ENCODE measurements at places on chromosomes 13 and 19.

GRCh38 chr19:48720251-48720612, 707 bp upstream of the MAMSTR start:
- no peak for DNase-seq

DNA sequence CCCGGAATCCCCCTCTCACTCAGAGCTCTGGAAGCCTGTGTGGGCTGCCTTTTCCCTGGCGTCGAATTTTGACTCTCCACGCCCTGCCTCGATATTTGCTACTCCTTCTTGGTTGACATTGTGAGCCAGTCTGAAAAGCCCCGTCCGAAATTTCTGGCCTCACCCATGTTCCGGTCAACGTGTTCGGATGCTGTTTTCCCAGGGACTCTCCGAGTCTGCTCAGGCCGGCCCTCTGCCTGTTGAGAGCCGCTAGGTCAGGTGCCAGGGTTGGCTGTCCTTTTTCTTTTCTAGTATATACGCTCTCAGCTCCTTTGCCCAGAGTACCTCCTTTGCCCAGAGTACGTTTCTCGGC, 6.8 kb upstream of the DGKH start:
- no peak for DNase-seq

DNA sequence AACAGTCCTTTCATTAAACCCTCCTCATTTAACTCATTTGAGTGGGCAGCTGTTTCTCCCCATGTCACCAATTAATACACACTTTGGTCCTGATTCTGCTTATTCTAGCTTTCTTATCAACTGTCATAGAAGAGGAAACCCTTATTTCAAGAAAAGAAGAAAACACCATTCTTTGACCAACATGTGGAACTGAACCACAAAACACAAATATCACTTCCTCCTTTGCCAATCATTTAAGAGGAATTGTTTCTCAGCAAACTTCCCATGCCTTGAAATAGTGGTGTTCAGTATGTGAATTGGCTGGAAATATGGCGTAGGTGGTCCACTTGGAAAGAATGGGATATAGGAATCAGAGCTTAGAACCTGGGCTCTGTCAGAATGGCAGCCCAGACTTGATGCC, 20.4 kb downstream of the MBD3L2B start:
- no peak for DNase-seq

DNA sequence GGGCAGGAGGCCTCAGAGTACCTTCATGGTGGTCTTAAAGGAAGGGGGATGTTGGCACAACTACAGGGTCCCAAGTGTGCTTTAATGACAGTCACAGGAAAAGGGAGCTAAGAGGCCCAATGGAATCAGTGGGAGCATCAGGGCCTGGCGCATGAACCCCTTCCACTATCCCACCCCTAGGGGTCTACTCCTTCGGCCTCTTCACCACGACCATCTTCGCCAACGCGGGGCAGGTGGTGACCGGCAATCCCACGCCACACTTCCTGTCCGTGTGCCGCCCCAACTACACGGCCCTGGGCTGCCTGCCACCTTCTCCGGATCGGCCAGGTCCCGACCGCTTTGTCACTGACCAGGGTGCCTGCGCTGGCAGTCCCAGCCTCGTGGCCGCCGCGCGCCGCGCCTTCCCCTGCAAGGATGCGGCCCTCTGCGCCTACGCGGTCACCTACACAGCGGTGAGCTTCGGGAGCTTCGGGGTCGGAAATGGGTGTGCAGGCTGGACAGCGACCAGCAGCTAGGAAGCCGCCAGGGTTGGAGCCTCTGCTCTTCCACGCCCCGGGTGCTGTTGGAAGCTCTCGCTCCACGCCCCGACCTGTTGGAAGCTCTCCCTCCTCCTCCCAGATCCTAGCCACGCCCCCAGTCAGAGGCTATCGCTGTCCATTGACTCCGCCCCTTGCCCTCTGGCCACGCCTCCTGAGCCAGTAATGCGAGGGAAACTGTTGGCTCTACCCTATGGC, 6.0 kb downstream of the PLPPR2 start:
- DNase-seq: no peak

DNA sequence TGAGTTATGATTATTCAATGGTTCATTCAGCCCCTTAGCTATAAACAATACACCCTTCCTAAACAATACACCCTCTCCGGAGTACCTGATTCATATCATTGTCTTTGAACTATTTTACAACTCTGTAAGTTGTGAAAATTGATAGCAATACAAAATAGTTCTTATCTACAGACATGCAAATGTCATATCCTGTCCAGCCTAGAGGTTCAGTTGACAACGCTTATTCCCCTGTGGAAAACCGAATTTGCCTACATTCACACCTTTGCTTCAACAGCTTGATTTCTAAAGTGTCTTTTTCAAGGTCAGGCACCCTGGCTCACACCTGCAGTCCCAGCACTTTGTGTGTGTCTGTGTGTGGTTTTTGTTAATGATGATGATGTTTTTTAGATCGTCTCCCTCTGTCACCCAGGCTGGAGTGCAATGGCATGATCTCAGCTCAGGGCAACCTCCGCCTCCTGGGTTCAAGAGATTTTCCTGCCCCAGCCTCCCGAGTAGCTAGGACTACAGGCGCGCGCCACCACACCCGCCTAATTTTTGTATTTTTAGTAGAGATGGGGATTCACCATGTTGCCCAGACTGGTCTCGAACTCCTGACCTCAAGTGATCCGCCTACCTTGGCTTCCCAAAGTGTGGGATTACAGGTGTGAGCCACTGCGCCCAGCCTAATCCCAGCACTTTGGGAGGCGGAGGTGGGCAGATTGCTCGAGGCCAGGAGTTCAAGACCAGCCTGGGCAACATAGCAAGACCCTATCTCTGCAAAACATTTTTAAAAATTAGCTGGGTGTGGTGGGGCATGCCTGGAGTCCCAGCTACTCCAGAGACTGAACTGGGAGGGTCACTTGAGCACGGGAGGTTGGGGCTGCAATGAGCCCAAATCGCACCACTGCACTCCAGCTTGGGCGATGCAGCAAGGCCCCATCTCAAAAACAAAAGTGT, 9.6 kb downstream of the C19orf53 start:
- no peak for DNase-seq

GRCh38 chr13:57918086-57918485, 286.5 kb downstream of the PCDH17 start:
- no peak for DNase-seq

DNA sequence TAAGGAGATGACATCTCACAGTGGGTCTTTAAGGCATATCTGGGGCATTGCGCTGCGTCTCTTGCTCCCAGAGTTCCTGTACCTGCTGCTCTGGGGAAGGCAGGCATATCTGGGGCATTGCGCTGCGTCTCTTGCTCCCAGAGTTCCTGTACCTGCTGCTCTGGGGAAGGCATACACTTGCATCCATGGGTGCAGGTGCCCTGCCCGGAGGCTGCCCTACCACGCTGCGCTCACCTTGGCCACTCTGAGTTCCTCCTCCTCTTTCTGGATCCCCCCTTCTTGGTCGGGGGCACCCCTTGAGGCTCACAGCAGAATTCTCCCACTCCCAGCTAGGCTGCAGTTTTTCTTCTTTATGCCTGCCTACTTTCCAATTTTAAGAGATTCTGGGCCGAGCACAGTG, 60.9 kb upstream of the TMTC4 start:
- DNase-seq: no peak

DNA sequence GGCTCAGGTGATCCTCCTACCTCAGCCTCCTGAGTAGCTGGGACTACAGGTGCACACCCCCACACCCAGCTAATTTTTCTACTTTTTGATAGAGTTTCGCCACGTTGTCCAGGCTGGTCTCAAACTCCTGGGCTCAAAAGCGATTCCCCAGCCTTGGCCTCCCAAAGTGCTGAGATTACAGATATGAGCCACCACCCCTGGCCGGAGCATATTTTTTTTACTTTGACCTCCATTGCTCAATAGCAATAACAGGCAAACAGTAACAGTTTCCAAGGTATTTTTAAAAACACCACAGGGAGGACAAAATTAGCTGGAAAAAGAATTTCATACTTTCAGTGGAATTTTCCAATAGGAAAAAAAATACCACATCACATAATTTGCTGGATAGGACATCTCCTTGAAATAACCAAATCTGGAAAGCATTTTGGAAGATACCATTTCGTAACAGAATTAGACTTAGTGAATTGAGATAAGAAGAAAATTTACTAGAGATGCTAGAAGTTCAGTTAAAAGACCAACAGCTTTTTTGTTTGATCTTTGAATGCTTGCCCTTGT, 5.2 kb downstream of the DUXA start:
- DNase-seq: no peak

DNA sequence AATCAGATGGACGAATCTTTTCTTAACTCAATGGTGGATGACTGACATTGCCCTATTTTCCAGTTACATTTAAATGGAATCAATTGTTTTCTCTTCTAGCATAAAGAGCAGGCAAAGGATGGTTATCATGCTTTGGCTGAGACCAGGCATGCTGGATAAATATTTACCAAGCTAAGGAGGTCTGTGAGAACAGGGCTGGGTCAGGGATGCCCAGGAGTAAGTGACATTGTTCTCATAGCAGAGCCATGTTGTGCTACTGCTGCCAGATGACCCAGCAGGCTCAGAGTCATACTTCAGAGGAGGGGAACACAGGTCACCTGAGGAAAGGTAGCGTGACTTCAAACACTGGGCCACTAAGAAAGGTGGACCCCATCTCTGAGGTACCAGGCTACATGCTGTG, 116.0 kb upstream of the RNF113B start:
- no peak for DNase-seq

GRCh38 chr13:51759240-51759639, 44.7 kb downstream of the DHRS12 start:
- DNase-seq: no peak

DNA sequence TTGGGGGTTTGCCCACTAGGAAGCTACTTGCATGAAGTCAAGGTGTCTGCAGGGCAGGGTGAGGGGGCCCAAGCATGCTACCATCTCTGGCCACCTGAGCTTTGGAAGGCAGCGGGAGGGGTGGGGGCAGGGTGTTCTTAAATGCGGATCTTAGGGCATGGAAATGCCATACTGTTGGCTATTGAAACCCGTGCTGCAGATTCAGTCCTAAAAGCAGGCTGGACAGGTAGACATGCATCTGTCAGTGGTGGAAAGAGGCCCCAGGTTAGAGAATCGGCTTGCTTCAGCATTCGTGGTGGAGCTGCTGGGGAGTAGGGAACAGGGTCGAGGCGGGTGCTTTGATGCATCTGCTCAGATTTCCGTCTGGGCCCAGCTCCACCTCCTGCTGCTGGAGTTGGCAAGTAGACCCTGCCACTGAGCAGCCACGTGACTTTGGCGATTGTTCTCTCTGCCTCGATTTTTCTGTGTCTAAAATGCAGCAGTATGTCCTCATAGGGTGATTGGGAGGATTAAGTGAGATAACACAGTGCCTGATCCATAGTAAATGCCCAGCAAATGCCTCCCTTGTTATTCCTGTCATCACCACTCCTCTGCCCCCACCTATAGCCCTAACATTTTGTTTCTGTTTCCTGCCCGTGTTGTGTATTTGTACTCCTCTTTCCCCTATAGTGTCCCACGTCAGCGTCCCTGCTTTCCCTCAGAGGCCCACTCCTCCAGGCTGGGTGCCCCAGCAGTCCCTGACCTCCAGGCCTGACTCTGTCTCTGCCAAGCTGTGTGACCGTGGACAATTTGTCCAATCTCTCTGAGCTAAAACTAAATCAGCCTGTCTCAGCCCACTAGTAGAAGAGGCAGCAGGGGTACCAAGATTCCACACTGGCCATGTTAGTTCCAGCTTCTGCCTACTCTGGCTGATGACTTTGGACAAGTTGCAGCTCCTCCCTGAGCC, 5.8 kb downstream of the PPP1R37 start:
- no peak for DNase-seq

- no peak for DNase-seq
These were observed 2.4 kb downstream of the FOSB start for GRCh38 chr19:45469945-45470761.

- peak; percentile 6 for DNase-seq
These were observed 12.2 kb downstream of the CIC start for GRCh38 chr19:42281146-42281826.

- DNase-seq: no peak
These were observed at the start of gene SYNE4 for GRCh38 chr19:36008336-36008978. Gene SYNE4 (minus strand): TSS chr19:36008813. CDS start chr19:36008681, 132 bp downstream.

- DNase-seq: no peak
These were observed 53.5 kb upstream of the PCDH9 start for GRCh38 chr13:67283637-67284036.

- no peak for DNase-seq
These were observed 311.9 kb downstream of the MTUS2 start for GRCh38 chr13:29131881-29132668.

DNA sequence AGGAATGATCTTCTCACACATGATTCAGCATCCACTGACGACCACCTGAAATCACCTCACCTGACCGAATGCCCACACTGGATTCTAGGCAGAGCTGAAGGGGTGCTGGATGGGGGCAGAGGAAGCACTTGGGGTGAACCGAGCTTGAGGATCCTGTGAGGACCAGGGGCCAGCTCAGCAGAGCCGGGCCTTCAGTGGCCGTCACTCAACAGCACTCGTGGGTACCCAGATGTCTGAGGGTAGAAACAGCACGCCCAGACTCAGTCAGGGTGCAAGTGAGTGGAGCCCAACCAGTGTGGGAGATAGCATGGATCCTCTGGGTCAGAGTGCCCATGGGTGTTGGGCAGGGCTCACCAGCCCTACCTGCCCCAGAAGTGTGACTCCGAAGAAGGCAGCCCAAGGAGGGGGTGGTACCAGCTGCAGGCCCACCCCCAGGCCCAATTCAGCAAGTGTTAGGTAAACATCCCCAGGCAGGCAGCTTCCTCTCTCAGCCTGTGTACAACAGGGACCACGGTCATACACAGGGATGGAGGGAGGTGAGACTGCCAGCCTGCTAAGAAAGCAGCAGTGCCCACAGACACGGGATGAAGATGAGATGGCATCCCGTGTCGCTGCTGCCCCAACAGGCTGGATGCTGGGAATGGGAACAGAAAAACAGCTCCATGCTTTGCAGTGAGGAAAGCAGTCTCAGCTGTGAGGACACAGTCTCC, 16.6 kb downstream of the GJA3 start:
- no peak for DNase-seq

DNA sequence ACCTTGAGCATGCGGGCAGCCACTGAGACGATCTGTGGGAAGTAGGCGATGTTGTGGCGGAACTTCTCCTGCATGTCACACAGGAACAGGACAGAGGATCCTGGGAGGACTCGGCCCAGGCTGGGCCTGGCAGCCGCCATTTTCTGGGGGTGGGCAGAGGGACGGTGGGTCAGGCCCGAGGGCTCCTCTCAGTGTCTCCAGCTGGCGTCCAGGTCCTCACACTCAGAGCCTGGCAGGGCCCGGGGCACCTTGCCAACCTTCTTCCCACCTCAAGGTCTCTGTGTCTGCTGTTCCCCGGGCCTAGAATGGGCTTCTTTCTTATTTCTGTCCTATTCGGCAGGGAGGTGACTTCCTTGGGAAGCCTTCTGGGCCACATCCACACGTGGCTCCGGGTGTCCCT, 5.1 kb downstream of the ISOC2 start:
- no peak for DNase-seq

DNA sequence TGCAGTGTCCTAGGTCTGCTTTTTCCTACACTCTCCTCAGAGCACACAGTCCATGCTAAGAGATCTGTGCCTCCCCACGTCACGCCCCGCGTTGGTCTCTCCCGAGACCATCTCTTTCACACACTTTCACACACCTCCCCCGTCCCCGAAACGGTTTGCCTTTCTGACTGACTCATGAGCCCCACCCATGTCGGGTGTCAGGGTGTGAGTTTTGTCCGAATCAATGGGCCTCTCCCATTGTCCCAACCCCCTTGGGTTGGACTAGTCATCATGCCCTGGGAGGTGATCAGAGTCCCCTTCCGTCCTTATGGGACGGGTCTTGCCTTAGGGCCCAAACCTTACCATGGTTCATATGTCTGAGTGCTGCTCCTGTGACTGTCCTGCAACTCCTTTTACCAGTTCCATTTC, 214.0 kb upstream of the HTR2A start:
- DNase-seq: no peak

GRCh38 chr13:47407808-47408207, 511.0 kb upstream of the HTR2A start:
- DNase-seq: no peak

Measured in NCI-H1048 (cell line).